Activated naive CD8-positive, alpha-beta T cell treated with anti-CD3 and anti-CD28 coated beads for 36 hours (primary cell): ENCODE measurements at places on chromosomes 4 and X.
A peak's percentile ranks its signal among the peaks of the same experiment; 100 is the strongest.

GRCh38 chr4:16072168-16072567 lies 11.7 kb downstream of the PROM1 start:
- DNase-seq: no peak

GRCh38 chr4:83591056-83591455 lies 55.1 kb downstream of the GPAT3 start:
- DNase-seq: no peak

- DNase-seq: no peak
Measured at GRCh38 chr4:174713821-174714220, 115.2 kb downstream of the GLRA3 start.

- no peak for DNase-seq
Measured at GRCh38 chrX:11899091-11899490, 141.1 kb downstream of the MSL3 start.

DNA sequence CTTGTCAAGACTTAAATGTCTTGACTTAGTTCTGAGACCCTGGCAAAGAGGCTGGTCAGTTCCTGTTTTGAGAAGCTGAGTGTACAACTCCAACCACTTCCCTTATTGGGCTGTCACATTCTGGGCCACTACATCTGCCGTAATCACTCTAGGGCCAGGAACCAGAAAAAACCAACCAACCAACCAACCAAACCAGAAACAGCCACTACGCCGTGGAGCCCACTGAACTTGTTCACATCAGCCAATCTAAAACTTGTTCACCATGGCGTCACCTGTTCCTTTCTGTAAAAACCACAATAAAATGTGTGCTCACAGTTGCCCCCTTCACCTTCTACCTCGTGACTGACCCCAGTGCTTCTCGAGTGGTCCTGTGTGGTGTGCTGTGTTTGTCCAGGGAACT lies 107.3 kb downstream of the JADE1 start:
- no peak for DNase-seq

DNA sequence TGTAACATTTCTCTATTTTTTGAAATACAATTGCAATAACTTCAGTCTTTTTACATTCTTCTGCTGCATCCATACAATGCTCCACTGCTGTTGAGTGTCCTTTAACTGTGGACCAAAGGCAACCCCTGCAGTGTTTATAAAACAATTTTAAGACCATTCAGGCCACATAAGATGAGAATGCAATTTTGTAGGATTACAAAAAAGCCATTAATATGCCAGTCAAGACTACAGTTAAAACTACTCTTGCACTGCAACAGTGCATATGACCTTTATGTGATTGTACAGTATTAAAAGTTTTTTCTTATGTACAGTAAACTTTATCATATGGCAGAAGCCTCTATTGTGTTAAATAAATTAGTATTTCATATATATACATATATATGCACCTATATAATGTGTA lies 55.7 kb upstream of the ATOH1 start:
- no peak for DNase-seq

- DNase-seq: no peak
Measured at GRCh38 chr4:153095448-153096204, 108.6 kb upstream of the TRIM2 start.

DNA sequence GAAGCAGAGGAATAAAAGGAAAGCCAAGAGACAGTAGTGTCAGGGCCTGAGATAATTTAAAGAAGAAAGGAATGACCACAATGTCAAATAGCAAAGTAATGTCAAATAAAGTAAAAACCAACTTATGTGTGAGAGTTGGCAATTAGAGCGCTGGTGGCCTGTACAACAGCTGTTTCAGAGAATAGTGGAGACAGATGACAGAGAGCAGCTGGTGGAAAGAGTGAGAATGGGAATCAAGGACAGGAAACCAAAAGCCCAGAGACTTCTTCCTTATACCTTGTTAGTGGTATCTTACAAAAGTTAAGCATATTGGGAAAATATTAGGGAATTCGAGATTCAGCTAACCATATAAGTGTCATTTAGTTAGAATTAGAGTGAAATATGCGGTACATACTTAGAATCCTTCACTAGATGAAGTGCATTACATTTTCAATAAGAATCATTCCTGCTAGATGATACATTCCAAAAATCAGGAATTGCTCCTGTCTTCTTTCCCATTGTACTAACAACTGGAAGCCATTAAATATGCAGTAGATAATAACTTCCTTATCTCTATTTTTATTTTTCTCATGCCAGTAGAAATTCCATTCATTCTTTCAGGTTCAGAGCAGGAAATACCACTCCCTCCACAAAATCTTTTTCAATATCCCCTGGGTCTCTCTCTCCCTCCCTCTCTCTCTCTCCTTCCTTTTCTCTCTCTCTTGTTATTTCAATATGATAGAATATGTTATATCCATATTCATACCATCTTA lies 525.4 kb downstream of the CENPC start:
- no peak for DNase-seq

GRCh38 chrX:39161611-39162255 lies 360.5 kb downstream of the MID1IP1 start:
- DNase-seq: no peak

DNA sequence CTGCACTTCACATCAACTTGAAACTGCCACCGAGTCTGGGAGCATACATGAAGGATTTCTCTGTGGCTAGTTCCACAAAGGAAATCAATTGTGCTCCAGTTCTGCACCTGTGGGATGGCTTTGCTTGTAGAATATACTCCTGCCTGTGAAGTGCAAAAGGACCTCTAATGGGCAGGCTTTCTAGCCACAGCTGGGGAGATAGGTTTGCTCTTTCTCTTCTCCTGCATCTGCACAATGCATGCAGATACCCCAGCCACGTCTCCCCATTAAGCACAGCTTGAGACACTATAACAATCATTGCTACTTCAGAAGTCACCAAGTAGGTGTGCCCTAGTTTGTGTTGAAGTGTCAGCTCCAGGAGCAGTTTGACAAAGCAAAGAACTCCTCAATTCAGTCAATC lies 364.6 kb downstream of the ZIC3 start:
- DNase-seq: no peak

- DNase-seq: no peak
Measured at GRCh38 chrX:76183289-76184049, 10.6 kb downstream of the PBDC1 start.

GRCh38 chr4:90317785-90318184 lies 190.6 kb downstream of the CCSER1 start:
- no peak for DNase-seq

DNA sequence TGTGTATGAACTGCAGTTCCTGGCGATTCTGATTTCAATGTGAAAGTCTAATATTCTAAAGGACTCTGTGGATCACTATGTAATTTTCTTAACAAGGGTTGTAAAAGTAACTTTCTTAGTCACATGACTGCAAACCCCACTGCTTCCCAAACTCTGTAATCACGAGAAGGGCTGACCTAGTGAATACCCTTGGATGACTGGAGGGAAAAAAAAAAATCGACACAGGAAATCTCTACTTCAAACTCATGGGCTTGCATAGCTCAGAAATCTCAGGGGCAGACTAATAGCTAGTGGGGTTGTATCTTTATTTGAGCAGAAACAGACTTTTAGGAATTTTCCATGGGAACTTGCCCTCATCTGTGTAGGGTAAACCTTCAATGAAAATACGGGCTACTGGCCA lies 4.8 kb upstream of the MXRA5 start:
- DNase-seq: no peak

- peak; percentile 42 for DNase-seq
Measured at GRCh38 chrX:149830192-149830873, 48.6 kb downstream of the MAGEA9 start.

GRCh38 chrX:47674776-47675175 lies 15.8 kb upstream of the UXT start:
- no peak for DNase-seq

DNA sequence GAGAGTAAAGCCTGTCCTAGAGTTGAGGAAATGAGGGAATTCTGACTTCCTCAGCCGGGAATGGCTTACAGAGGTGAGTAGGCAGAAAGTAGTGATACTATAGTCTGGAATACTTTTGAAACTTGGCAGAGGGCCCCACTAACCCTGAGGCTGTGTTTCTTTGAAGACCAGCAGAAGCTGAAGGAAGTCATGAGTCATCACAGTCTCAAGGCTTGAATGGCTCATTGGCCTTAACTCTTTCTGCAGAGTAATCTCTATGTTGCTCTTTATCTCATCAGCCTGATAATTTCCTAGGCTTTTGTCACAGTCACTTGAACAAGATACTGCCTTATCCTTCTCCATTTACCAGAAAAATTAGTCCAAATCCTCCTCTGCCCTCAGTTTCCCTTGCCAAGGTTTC lies 80.8 kb downstream of the ANKRD50 start:
- DNase-seq: peak; percentile 1

DNA sequence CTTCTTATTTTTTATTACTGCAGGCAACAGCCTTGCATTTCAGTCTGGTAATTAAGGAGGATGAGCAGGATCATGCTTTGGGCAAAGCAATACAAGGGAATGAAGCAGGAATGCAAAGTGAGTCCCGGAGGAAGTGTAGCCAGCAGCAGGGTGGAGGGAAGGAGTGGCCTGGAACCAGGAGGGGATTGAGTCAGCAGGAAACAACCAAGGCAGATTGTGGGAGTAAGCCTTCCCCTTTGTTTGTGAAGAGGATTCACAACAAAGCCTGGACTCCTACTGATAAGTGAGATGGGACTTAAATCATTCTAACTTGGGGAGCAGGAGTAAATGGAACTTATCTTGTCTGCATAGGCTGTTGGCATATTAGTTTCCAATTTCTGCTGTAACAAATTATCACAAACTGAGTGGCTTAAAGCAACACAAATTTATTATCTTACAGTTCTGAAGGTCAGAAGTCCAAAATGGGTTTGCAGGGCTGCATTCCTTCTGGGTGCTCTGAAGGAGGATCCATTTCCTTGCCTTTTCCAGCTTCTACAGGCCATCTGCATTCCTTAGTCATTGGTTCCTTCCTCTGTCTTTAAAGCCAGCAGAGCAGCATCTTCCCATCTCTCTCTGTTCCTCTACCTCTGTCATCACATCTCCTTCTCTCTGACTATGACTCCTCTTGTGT lies 93.2 kb upstream of the AP1S2 start:
- DNase-seq: no peak

- DNase-seq: no peak
Measured at GRCh38 chr4:75189711-75190335, 256.9 kb downstream of the PARM1 start.

GRCh38 chrX:14027511-14028019 lies 2.1 kb downstream of the GEMIN8 start:
- DNase-seq: no peak

DNA sequence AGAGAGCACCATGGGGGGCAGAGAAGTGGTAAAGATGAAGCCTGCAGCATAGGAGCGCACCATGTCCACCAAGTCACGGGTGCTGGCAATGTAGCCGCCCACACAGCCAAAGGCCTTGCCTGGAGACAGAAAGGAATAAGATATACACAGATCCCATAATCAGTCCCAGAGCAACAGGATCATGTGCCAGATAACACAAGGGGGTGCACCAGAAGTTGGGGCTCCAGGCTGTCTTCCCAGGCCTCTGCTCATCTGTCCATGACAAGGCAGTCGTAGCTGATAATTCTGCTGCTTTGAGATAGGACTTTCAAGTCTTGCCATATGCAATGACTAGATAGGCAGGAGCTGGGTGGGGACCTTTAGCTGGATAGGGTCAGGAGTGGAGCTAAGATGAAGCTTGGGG lies 14.7 kb downstream of the APEX2 start:
- no peak for DNase-seq

- no peak for DNase-seq
Measured at GRCh38 chrX:118990512-118991227, 16.3 kb downstream of the LONRF3 start.

DNA sequence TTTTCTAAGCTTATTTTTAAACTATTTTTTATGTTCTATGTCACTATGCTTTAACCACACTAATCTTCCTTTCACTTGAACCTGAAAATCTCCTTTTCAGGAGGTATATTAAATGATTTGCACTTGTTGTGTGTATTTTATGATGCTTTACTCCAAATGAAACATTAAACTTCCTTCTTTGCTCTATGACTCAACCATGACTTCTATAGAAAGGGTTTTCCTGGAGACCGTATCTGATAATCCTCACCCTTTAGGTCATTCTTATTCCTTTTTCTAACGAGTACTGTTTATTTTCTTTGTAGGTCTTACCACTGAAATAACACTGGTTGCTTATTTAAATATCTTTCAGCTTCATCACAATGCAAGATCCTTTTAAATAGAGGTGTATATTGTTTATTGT lies 1163.2 kb downstream of the PCDH18 start:
- DNase-seq: no peak

- DNase-seq: no peak
Measured at GRCh38 chr4:8536467-8536866, 43.7 kb upstream of the GPR78 start.

GRCh38 chrX:40644821-40645358 lies 2.5 kb downstream of the CXorf38 start:
- DNase-seq: peak; percentile 35

DNA sequence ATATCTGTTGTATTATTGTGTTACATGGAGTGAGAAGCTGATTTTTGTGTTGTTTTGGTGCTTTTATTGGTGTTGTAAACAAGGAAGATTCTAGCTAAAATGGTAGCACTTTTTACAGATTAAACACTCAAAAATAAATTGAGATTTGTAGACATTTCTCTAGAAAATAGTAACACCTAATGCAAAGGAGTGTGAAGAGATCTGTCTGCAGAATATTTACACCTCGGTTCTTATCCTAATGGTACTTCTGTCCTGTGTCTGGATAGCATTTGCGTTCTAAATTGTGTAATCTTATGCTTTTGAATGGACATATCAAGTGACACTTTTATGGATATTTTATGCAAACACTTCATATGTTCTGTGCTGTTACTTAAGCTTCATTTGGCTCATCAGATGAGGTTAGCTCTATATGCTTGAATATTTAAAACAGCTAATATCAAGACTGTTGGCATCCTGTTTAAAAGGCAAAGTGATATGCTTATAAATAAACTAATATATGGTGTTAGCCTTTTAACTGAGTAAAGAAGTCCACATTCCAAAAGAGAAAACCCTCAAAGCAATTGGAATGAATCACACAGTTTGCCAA lies 6.0 kb downstream of the PCDH7 start:
- DNase-seq: no peak

DNA sequence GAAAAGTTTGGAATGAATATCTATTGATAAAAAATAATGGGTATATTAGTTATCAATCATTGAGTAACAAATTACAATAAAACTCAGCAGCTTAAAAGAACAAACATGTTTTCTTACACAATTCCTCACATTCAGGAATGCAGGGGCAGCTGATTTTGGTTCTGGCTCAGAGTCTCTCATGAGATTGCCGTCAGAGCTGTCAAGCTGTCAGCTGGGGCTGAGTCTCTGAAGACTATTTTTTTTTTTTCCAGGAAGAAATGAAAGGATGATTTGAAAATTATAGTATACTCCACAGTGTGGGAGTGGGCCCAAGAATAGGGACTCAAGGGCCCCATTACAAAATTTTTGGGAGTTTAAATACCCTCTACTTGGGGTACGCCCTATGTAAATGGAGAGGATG lies 219.1 kb downstream of the GC start:
- DNase-seq: no peak
